Subcutaneous preadipocyte (primary cell): ENCODE measurements at places on chromosomes 5 and 9. TPM values are rescaled to one million over a fixed set of nuclear protein-coding genes. Genes with fewer than 3 reads are reported as not detected.

Gene ADGRD2
- total RNA-seq = not detected in 2 replicates

Gene BTNL8
- total RNA-seq = not detected in 2 replicates

Gene TMOD1
- total RNA-seq = under 0.01 and 0.37 TPM in 2 replicates

Gene CAMLG
- 33.2 and 42.6 TPM in 2 replicates for total RNA-seq

Gene ARRDC1
- total RNA-seq = 21.7 and 25.4 TPM in 2 replicates

Gene ROPN1L
- total RNA-seq = 1.1 and 1.6 TPM in 2 replicates

Gene TEK
- 0.59 and 0.73 TPM in 2 replicates for total RNA-seq

Gene MRPS30
- total RNA-seq = 84.5 and 87.0 TPM in 2 replicates

Gene GPR21
- total RNA-seq = 0.73 and 2.2 TPM in 2 replicates

Gene CACFD1
- 1.1 and 1.2 TPM in 2 replicates for total RNA-seq

Gene PRRX2
- 5.1 and 21.3 TPM in 2 replicates for total RNA-seq

Gene NPDC1
- total RNA-seq = 18.8 and 24.3 TPM in 2 replicates

Gene CCDC171
- total RNA-seq = 2.7 and 2.9 TPM in 2 replicates

Gene NTRK2
- under 0.01 TPM in 2 replicates for total RNA-seq

Gene ZNF454
- total RNA-seq = 0.78 and 1.8 TPM in 2 replicates

Gene CXCL14
- total RNA-seq = under 0.01 and 0.37 TPM in 2 replicates

Gene ACTL7B
- under 0.01 TPM in 2 replicates for total RNA-seq

Gene PCDHB13
- under 0.01 TPM in 2 replicates for total RNA-seq

Gene CER1
- not detected in 2 replicates for total RNA-seq

Gene TUSC1
- 7.4 and 9.2 TPM in 2 replicates for total RNA-seq

Gene NR4A3
- 0.20 and 0.37 TPM in 2 replicates for total RNA-seq

Gene GDA
- total RNA-seq = 0.20 TPM in 1 of 2 replicates, not detected in the other

Gene CDX1
- total RNA-seq = not detected in 2 replicates

Gene ARID3C
- total RNA-seq = under 0.01 TPM in 1 of 2 replicates, not detected in the other

Gene ROR2
- 0.78 and 11.8 TPM in 2 replicates for total RNA-seq

Gene PRDM9
- total RNA-seq = not detected in 2 replicates

Gene WNT8A
- total RNA-seq = not detected in 2 replicates

Gene SV2C
- total RNA-seq = not detected in 2 replicates

Gene ANXA2R
- total RNA-seq = 2.7 and 4.0 TPM in 2 replicates

Gene FRMPD1
- under 0.01 TPM in 1 of 2 replicates, not detected in the other for total RNA-seq

Gene PPIC
- 15.8 and 19.9 TPM in 2 replicates for total RNA-seq

Gene SHOC1
- total RNA-seq = not detected in 2 replicates

Gene ARL10
- 6.1 and 7.7 TPM in 2 replicates for total RNA-seq

Gene TYRP1
- total RNA-seq = 0.20 and 0.73 TPM in 2 replicates

Gene GRXCR2
- not detected in 2 replicates for total RNA-seq

Gene PCDHGC4
- 2.2 and 2.7 TPM in 2 replicates for total RNA-seq

Gene OMD
- total RNA-seq = 0.20 and 0.37 TPM in 2 replicates

Gene ISL1
- under 0.01 TPM in 1 of 2 replicates, not detected in the other for total RNA-seq

Gene RANBP3L
- under 0.01 TPM in 1 of 2 replicates, not detected in the other for total RNA-seq

Gene IL3
- not detected in 2 replicates for total RNA-seq

Gene AP3B1
- total RNA-seq = 52.9 and 56.9 TPM in 2 replicates

Gene LCN1
- total RNA-seq = not detected in 2 replicates

Gene ZNF883
- 0.73 and 2.0 TPM in 2 replicates for total RNA-seq

Gene FOXD4L5
- total RNA-seq = not detected in 2 replicates

Gene SLC26A2
- total RNA-seq = 8.8 and 13.7 TPM in 2 replicates

Gene GOLGA2
- 61.4 and 70.2 TPM in 2 replicates for total RNA-seq

Gene FGFR4
- total RNA-seq = 0.73 and 1.4 TPM in 2 replicates

Gene WHRN
- total RNA-seq = 0.73 and 0.78 TPM in 2 replicates

Gene MOB3B
- total RNA-seq = under 0.01 TPM in 2 replicates

Gene CARTPT
- total RNA-seq = not detected in 2 replicates

Gene TIGD6
- 6.2 and 6.3 TPM in 2 replicates for total RNA-seq

Gene INSL6
- total RNA-seq = not detected in 2 replicates

Gene KYAT1
- 7.3 and 9.8 TPM in 2 replicates for total RNA-seq

Gene SLC25A2
- total RNA-seq = 0.37 and 0.39 TPM in 2 replicates

Gene JAK2
- 5.5 and 5.9 TPM in 2 replicates for total RNA-seq
